NCI-H1694 treated with DMSO at 0.1 percent for 48 hours (cell line): ENCODE measurements at places on chromosomes 5 and 9.

- no peak for DNase-seq
These were observed 5.1 kb upstream of the SPIN1 start for GRCh38 chr9:88383176-88383575.

DNA sequence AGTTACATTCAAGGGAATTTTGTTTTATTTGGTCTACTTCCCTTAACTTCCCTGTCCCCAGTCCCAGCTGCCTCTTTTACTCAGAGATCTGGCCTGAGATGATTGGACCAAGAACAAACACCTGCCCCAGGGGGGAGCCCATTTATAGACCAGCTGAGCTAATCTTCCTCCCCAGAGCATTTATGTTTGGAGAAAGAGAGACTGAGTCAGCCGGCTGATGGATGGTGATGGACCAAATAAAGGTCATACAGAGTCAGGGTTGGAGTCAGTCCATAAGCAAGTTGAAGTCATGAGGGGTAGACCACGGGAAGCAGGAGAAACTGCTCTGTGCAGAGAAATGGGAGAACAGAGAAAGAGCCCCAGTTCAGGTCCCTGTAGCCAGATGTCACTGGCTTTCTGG, 77.7 kb downstream of the TMEM174 start:
- DNase-seq, result no peak

DNA sequence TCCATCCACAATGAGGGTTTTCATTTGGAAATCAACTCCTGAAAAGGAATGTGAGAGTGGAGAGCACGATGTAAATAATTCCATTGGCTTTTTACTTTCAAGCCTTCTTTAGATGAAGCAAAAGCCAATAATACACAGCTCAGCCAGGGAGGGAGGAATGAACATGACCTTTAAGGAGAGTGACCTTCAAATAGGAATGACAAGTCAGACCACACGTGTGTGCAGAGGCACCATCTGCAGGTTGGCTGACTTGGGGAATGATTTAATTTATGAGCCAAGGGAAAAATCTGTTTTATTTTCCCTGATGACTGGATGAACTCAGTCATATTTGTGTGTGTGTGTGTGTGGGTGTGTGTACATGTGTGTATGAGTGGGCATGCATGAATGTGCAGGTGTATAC, 64.5 kb downstream of the RASEF start:
- no peak for DNase-seq

GRCh38 chr5:55672477-55672911, 39.6 kb downstream of the SLC38A9 start:
- DNase-seq, result no peak

DNA sequence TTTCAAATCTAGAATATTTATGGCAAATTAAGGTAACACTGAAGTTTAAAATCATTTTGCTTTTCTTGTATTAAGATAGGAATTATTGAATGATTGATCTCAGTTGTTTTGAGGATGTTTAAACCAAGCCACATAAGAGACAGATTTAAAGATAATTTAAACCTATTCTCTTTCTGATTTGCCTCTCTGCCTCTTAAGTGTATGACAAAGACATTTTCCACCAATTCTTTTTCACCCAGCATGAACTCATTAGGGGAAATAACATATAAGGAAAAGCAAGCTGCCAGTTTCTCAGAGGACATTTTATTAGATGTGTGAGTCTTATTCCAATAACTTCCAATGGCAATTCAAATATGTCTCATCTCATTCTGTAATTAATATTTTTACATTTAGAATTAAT, 568.3 kb upstream of the MEF2C start:
- no peak for DNase-seq

GRCh38 chr5:14250748-14251701, 107.9 kb downstream of the TRIO start:
- DNase-seq, result no peak

- DNase-seq, result no peak
These were observed 117.4 kb downstream of the GCNT1 start for GRCh38 chr9:76576344-76576743.

GRCh38 chr5:128284236-128284635, 200.7 kb downstream of the SLC12A2 start:
- DNase-seq, result no peak

DNA sequence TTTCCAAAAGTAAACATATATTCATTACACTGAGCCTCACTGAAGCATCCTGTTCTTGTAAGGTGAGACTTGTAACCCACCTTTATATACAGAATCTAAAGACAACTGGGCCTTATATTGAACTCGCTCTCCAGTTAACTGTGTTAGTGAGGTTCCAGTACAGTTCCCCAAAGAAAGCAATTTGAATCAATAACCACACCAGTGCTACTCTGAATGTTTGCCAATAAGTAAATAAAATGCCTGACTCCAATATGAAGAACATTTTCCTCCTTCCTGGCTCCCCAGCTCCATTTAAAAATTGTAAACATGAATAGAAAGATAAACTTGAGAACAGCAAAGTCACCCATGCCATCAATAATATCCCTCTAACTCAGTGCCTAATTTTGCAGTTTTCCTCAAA, 50.1 kb downstream of the FBXW11 start:
- DNase-seq, result no peak

GRCh38 chr9:15253197-15253596, 53.8 kb downstream of the TTC39B start:
- no peak for DNase-seq

DNA sequence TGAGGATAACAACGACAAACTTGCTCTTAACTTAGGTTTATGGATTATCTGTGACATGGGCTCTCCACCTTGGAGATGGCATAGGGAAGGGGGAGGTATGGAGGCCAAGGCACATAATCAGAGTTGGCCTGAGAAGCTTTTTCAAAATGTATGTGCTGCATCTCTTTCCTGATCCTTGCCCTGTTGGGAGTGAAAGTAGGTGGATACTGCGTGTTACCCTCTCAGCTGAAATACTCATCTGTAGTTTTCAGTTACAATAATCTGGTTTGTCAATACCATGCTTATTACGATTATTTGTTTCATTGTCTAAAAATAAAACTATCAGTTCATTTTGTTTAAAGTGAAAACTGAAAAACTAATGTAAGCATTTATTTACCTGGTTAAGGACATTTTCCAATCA, 86.7 kb downstream of the SLC44A1 start:
- DNase-seq, result no peak

GRCh38 chr5:142601432-142601831, 84.5 kb downstream of the FGF1 start:
- DNase-seq, result no peak

DNA sequence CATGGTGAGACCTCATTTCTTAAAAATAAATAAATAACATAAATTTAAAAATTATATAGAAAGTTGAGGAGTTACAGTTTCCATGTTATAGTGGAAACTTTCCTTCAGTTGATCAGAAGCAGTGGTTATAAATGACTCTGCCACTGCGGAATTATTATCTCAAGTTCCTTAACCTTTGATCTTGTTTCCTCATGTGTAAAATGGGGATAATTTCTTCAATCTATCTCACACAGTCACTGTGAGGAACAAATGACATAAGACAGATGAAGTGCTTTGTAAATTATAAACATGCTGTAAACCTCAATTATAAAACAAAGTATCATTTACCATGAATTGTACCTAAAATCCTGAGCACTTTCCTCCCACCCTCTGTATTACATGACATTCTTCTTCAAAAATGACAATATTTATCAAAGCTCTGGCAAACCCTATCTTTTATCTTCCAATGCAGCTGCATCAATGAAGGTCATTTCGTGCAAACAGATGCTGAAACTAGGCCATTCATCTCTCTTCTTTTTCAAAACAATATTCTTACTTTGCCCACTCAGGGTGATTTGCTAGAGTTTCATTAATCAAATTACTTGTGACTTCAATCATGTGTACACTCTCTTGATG, 46.8 kb downstream of the TMEM245 start:
- no peak for DNase-seq

DNA sequence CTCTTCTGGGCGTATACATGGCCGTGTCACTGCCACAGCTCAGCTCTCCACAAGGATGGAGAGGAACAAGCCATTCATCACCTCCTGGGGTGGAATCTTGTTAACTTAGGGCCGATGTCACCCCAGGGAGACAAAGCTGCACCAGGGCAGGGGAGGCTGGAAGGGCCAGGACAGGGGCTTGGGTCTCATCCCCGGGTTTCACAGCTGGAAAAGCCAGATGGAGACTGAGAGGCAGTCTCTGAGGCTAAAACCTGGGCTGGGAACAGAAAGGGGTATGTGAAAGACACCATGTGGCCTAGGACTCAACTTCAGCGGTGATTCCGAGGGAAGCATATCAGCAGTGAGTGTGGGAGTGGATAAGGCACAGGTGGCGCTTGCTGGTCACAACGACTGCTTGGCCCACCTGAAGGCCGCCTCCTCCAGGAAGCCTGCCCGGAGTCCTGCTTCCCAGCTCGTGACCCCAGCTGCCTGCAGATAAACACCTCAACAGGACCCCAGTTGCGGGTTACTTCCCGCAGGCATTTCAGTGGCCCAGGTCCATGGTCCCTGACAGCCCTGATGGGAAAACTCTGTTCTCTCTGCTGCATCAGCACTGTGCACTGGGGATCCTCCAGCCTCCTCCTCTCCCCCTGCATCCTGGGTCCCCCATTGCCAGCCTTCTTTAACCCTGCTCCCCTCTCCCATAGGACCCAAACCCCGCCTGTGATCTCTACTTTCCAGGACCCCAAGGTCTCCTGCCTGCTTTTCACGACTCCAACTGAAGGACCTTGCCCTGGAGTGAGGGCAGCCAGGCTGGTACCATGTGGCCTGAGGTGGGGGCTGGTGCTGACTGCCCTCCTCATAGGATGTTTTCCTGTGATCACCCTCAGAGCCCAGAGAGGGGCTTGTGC, 51.7 kb upstream of the FCN1 start:
- DNase-seq, result no peak

DNA sequence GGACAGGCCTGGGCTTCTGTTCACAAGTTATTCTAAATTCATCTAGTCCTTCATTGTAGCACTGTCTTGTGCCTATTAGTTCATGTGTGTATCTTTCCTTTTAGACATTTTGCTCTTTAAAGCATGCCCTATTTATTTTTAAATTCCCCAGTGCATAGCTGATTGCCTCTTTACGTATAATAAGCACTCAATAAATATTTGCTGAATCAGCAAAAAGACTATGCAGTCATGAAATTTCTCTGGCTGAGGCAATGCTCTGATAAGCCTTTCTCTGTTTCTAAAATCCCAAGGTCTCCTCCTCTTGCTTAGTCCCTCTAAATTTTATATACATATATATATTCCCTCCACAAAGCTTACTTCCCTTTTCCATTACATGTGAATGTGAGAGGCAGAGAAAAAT, 315.9 kb upstream of the PCSK5 start:
- no peak for DNase-seq

DNA sequence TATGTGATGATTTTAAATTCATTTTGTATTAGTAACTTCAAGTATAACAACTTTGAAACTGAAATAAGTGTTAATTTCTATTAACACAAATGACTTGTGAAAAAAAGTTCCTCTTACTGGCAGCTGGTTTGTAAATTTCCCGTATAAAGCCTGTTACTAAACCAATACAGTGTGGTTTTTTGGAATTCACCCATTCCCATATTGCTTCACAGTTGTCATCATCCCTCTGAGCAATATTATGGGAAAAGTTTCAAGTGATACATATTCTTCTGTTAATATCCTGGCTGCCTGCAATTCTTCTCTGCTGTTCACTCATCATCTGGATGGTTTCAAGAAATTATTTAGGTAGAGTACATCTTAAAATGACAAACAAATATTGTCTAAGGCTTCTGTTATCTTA, 1185.1 kb upstream of the C9orf72 start:
- no peak for DNase-seq

- no peak for DNase-seq
These were observed 25.5 kb downstream of the EGR1 start for GRCh38 chr5:138490648-138491283.

GRCh38 chr9:95313010-95313498, 4.5 kb downstream of the FANCC start:
- DNase-seq, result peak; percentile 95

GRCh38 chr5:39423331-39423751, 1.4 kb downstream of the DAB2 start:
- DNase-seq, result no peak

- DNase-seq, result no peak
These were observed 45.7 kb downstream of the MUSK start for GRCh38 chr9:110714314-110714713.

DNA sequence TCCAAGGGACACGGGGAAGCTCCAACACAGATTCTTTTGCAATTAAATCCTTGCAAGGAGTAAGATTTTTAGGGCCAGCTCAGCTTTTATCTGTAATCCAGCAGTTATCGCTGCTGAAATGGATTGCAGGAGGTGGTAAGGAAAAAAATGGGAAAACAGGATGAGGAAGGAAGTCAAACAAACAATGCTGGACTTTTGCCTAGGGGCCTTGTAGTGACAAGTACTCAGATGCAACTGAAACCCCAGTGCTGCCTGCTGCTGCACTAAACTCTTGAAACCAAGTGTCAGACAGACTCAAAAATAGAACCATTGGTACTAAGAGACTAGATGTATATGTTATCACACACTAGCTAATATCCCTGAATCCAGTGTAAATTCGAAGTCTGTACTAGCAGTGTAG, 309.2 kb downstream of the CTNND2 start:
- peak; percentile 39 for DNase-seq

DNA sequence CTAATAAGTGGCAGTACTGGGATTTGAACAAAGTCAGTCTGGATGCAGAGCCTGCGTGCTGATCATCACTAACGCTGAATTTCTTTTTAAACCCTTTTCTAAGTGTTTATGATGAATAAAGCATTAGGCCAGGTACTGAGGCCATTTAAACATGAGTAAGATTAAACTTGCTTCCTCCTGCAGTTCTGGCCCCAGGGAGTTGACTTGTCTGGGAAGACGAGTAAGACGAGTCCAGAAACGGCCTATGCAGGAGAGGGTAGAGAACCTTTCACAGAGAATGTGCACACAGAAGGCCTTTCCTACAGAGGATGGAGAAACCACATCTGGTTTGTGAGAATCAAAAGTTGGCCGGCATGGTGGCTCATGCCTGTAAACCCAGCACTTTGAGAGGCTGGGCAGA, 42.9 kb downstream of the SPRY4 start:
- no peak for DNase-seq

GRCh38 chr9:13278368-13279246, 885 bp downstream of the MPDZ start:
- peak; percentile 8 for DNase-seq

- DNase-seq, result no peak
These were observed 44.6 kb downstream of the POC5 start for GRCh38 chr5:75672616-75673015.

- DNase-seq, result no peak
These were observed 2.6 kb upstream of the UAP1L1 start for GRCh38 chr9:137074657-137075274.

DNA sequence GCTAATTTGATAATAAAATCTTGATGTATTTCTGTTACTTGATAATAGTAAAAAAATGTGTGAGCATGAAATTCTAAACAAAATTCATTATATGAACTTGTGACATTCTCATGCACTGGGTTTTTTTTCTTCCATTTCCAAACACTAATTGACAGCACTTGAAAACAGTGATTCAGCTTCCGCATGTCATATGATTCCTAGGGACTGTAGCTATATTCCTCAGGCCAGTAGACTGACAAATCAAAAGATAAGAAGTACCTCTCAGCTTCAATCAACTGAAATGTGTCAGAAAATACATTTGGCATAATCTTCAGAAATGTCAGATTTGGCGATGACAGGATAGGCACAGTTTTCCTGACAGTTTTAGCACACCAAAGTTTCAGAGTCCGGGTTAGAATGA, 52.5 kb downstream of the EFNA5 start:
- no peak for DNase-seq

- no peak for DNase-seq
These were observed 121.4 kb downstream of the DPYSL3 start for GRCh38 chr5:147388184-147389108.
